ENCODE measurements at places on chromosomes 7 and 10.
A peak's percentile ranks its signal among the peaks of the same experiment; 100 is the strongest.

DNA sequence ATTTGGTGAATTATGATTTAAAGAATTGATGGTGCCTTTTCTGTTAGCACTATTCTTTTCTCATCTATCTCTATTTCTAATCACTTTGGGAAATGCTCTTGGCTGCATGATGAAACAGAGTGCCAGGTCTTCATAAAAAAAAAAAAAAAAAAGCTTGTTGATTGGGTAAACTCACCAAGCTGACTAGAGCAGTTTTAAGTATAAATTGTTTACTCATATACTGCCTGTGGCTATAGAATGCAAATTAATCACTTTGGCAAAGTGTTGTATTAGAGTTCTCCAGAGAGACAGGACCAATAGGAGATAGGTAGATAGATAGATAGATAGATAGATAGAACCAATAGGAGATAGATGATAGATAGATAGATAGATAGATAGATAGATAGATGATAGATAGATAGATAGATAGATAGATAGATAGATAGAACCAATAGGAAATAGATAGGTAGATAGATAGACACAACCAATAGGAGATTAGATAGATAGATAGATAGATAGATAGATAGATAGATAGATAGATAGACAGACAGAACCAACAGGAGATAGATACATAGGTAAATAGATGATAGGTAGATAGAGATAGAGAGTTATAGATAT is 20.1 kb upstream of the TBXAS1 start:
- no peak for DNase-seq

DNA sequence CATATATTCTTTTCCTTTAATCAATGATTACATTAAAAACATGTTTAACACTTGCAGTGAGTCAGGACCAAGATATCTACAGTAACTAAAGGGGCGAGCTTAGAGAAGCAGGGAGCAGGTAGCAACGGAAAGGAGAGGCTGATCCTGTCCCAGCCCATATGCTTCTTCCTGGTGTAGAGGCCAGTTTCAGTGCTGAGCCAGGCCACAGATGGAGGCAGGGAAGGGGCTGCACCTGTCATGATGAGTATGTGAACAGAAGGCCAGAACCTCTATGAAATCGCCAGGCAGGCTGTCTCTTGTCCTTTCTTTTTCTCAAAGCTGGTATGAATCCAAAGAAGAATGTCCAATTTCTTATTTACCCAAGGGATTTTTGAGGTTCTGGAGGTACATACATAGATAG is 16.3 kb downstream of the REEP3 start:
- DNase-seq = no peak

DNA sequence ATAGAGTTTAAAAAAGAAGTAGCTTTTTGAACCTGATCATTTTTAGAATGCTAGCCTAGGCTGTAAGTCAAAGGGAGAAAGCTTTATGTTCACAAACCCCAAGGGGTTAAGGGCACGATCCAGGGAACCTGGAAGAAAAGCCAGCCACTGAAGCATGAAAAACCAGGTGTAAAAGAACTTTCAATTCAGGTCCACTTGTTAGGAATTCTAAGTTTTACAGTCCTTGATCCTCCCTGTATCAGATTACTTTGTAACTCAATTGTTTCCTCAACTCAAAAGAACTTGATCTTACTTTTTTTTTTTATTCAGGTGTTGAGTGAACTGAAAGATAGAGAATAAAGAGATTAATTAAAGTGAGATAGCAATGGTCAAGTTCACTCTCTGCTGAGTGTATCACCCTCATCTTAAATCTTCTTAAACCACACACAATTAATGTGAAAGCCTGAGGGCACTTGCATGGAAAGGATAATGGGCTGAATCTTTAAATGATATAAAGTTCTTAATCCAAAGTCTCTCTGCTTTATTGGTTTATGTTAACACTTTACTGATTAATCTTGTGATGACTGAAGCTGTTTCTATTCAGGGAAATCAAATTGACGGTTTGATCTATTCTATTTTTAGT is 672.2 kb upstream of the LRRN3 start:
- DNase-seq = peak; percentile 2

DNA sequence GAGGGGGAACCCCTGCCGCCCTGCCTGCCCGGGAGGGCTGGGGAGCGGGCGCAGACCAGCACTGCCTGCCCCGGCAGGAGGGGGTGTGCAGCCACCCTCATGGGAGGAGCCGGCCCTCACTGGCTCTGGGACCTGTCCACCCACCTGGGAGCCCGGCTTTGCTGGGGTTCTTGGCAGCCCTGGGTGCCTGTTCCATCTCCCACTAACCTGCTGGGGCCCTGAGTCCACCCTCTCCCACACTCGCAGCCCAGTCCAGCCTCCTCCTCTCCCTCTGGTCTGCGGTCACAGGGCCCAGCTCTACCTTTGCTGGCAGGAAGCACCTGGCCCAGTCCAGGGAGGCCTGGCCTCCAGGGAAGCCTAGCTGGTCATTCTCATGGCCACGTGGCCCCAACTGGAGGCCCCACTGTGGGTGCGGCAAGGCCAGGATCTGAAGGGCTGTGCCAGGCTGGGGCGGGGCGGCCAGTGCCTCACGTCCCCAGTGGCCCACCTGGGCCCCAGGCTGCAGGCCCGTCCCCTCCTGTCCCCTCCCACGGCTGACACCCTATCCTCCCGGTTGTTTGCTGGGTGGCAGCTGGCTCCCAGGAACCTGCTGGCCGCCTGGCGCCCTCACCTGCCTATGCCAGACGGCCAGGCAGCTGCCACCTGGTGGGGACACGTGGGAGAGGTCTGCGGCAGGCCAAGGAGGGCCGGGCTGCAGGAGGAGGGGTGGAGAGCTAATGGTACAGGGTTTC is at the start of gene TMEM184A:
Gene TMEM184A, minus strand, starts transcription at position 393 of the 731 bp plus-strand sequence. CDS start 721 bp downstream, outside the sequence.
- peak; percentile 80 for DNase-seq

GRCh38 chr7:89975577-89975976 is 178.7 kb upstream of the STEAP1 start:
- no peak for DNase-seq
